NCI-H446 (cell line): ENCODE measurements at places on chromosomes 5 and 9.

- DNase-seq: no peak
These were observed 1206.7 kb downstream of the CDH12 start for GRCh38 chr5:21646469-21646868.

DNA sequence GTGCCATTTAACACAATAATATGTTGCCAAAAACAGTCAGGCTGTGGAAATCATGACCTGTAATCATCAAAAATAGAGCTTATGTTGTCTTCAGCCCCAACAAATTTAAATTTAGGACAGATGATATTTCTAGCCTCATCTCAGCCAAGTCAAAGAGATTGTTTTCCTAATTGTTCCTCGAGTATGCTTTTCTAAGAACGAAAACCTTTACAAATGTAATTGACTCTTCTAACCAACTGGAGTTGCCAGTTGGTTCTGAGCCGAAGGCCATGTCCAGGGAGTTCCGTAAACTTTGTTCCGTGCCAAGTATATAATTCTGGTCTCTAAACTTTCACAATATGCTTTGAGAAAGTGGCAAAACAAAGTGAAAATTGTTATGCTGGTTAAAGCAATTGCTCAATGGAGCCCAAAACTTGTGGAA lies 160.8 kb downstream of the CEMIP2 start:
- DNase-seq: no peak

DNA sequence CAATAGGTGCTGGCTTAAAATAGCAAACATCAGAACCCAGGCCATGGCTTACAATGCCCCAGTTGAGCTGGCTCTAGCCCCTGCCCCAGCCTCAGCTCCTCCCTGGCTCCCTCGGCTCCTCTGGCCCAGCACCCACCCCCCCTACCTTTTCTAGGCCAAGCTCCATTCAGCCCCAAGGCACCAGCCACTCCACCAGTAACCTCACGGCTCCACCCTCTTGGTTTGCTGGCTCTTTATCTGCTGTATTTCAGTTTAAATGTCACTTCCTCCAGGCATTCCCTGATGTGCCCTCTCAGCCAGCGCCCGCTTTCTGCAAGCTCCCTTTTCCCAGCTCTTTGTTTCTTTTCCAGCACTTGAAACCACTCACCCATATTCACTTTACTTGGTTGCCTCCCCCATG lies 10.6 kb downstream of the C1QTNF2 start:
- DNase-seq: no peak

GRCh38 chr5:66057239-66057638 lies 86.9 kb upstream of the SREK1 start:
- DNase-seq: no peak

DNA sequence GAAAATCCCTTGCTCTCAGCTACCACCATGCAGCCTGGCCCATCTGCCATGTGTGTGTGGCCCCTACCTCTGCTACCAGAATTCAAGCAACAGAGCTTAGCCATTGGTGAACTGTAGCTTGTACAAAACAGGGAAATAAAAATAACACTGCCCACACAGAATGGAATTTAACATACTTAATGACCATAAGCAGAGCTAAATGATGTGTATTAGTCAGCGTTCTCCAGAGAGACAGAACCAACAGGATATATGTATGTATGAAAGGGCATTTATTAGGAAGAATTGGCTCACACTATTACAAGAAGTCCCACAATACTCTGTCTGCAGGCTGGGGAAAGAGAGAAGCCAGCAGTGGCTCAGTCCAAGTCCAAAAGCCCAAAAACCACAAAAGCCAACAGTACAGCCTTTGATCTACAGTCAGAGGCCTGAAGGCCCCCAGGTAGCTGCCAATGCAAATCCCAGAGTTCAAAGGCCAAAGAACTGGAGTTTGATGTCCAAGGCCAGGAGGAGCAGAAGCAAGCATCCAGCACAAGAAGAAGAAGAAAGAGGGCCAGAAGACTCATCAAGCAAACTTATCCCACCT lies 318.8 kb downstream of the DNAH5 start:
- no peak for DNase-seq
